AG09309 (cell line): ENCODE measurements at places on chromosomes 12 and 14.

DNA sequence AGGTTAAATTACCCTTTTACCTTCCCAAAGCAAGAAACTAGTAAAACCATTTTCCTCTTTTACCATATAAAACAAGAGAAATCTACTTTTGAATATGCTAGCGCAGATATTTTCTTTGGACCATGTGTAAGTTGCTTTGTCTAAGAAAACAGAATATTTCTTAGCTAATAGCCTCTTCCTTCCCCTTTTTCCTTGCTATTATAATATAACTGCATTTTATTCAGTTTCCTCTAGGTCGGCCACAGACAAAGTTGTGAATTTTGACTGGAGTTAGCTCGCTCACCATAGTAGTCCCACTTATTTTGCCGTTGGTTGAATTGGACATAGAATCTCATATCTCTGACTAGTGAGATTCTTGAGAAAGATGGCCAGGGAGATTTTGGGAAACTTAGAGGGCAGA is 115.6 kb downstream of the PLEKHA5 start:
- DNase-seq: no peak

- no peak for DNase-seq
Observed at GRCh38 chr12:42963988-42964387, 374.4 kb upstream of the PRICKLE1 start.

DNA sequence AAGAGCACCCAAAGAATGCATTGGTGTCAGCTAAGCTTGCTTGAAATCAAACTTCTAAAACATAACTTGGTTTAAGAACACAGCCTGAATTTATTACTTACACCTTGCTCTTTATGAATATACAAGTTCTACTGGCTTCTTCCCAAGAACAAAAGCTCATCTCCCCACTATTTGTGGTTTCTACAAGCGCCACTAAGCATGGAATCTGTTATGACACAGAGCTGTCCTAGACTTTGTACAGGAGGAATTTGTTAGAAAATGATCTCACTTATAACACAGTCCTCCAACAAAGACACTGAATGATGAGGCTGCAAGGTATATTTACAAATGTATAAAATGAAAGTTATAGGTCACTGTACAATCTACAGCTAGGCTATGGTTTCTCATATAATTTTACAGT is 452.1 kb downstream of the BCAT1 start:
- no peak for DNase-seq

GRCh38 chr14:93234798-93235197 is 27.7 kb downstream of the UBR7 start:
- DNase-seq: peak; percentile 70

DNA sequence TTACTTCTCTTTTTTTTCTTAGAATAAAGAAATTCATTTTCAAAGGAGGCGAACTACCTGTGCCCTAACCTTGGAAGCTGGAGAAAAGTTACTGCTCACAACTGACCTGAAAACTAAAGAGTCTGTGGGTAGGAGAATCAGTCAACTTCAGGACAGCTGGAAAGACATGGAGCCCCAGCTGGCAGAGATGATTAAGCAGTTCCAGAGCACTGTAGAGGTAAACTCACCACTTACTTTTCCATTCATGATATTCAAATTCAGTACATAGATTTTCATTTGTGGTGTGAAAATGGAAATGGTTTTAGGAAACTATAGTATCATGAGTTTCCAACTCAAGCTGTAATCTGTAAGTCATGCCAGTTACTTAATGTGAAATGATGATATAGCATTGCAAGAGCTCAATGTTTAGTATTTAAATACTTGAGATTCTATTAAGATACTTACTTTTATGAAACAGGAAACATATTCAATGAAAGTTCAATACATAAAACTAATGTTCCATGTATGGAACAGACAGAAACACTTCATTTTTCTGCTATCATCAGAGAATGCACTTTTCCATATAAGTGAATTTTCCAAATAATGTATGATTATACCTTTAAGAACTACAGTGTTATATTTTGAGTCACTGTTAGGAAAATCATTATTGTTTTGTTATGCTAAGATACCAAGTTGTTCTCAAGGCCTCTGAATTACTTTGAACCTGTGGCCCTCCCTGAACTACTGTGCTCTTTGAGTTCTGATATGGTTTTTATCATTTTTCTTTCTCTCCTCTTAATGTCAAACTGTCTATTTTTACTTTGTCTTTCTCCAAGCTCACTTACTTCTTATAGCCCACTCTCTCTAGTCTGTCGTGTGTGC is 119.0 kb downstream of the ESR2 start:
- no peak for DNase-seq

DNA sequence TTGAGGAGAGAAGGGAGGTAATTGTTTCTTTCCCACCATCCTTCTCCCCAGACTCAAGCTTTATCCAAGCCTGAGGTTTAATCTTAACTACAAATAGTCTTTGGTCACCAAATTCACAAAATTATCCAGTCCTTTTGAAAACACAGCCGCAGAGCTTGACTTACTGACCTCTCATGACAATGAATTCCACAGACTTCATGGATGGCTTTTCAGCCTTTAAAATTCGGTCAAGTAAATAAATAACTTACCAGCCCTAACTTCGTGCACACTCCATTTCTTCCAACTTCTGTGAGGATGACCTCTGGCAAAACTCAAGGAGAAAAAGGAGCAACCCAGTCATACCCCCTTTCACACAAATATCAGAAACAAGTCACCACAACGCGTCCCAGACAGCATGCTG is 137.0 kb upstream of the CDKN3 start:
- DNase-seq: no peak

DNA sequence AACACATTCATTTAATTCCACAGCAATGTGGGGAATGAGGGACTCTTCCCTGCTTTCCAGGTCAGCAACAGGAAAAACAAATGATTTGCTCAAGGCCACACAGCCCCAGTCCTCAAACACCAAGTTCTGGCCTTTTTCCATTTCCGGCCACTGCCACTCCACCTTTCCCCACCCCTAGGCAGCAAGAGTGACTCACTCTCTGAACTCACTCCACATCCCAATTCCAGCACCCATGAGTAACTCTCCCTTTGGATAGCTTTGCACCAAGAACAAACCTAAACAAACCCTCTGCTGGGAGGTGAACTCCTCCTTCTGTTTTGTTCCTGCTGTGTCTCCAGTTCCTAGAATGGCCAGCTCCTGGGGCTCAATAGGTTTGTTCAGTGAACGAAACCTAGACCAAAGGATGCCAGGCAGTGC is 30.4 kb upstream of the PLEKHG6 start:
- peak; percentile 52 for DNase-seq

GRCh38 chr12:3091038-3091319 is 13.8 kb downstream of the TSPAN9 start:
- no peak for DNase-seq

GRCh38 chr12:110908377-110909152 is 11.8 kb downstream of the MYL2 start:
- DNase-seq: no peak

DNA sequence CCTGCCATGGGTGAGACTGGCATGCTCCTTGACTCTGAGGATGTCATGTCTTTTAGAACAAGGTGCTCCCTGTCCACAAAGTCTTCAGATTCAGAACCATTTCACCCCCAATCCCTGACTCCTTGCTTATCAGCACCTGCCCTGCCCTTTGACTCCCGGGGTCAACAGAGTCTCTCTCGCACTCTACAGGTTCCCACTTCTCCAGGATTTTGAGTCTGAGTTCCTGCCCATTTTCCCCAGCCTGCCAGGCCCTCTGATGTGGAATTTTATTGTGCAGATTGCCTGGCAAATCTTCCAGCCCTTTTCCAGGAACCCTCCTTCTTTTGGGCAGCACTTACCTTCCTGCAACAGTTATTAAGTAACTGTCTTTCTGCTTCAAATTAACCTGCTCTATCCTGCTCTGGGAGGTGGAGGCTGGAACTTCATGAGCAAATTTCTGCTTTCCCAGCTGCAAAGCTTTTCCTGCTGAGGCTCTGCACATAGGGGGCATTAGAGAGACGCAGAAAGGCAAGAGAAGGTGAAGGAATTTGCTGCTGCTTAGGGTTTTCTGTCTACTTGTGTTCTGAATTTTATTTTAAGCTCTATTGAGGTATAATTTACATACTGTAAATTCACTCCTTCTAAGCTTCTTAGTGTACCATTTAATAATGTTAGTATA is 259.1 kb downstream of the PCNX1 start:
- peak; percentile 67 for DNase-seq

GRCh38 chr14:32468955-32469354 is 139.9 kb downstream of the AKAP6 start:
- DNase-seq: no peak

DNA sequence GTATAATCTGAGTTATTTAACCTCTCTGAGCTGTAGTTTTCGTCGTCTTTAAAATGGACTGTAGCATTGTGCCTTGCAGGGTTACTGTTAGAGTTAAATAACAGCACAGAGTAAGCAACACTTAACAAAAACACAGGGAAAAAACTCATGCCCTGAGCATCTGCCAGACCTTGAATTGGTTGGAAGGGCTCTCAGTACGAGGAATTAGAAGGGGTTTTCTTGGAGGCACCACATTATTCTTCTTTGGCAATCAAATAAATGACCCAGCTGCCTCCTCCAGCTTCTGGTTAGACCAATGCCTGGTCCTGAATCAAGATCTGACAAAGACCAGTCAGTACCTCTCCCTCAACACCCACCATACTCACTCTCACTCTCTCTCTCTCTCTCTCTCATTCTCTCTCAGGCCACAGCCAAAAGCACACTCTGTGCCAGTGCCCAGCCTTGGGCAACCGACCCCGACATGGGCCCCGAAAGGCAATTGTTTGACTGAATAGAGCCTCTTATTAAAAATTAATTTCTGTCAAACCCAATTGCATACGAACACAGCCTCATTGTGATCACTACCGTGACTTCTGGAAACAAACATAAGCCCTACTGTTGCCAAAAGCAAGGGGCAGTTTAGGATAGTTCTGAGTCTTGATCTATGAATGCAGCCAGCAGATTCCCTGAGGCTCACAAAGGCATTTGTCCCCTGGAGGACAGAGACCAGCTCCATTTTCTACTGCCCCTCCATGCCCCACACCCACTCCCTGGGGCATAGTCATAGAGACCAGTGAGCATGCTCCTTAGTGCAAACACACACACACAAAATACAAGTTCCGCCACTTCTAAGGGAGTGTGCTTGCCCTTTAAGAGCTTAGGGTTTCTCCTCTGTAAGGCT is 23.9 kb downstream of the DUSP6 start:
- no peak for DNase-seq

- DNase-seq: no peak
Observed at GRCh38 chr12:87809916-87810315, 219.3 kb downstream of the C12orf50 start.

- no peak for DNase-seq
Observed at GRCh38 chr14:60085085-60085484, 6.6 kb upstream of the PCNX4 start.

- DNase-seq: no peak
Observed at GRCh38 chr12:130026608-130027176, 122.9 kb upstream of the TMEM132D start.

- DNase-seq: no peak
Observed at GRCh38 chr12:45216230-45216982, 511 bp downstream of the ANO6 start.

- peak; percentile 42 for DNase-seq
Observed at GRCh38 chr12:49489720-49490119, 49.1 kb upstream of the KCNH3 start.

GRCh38 chr14:45519766-45520165 is 266.8 kb upstream of the MIS18BP1 start:
- no peak for DNase-seq
